ENCODE measurements at places on chromosomes 6 and 20. TPM values are rescaled to one million over a fixed set of nuclear protein-coding genes. Genes with fewer than 3 reads are reported as not detected.

Gene CDYL
- polyA plus RNA-seq: 28.5 TPM

Gene BCAS1
- 2.9 TPM for polyA plus RNA-seq

Gene BAK1
- polyA plus RNA-seq: 21.4 TPM

DNA sequence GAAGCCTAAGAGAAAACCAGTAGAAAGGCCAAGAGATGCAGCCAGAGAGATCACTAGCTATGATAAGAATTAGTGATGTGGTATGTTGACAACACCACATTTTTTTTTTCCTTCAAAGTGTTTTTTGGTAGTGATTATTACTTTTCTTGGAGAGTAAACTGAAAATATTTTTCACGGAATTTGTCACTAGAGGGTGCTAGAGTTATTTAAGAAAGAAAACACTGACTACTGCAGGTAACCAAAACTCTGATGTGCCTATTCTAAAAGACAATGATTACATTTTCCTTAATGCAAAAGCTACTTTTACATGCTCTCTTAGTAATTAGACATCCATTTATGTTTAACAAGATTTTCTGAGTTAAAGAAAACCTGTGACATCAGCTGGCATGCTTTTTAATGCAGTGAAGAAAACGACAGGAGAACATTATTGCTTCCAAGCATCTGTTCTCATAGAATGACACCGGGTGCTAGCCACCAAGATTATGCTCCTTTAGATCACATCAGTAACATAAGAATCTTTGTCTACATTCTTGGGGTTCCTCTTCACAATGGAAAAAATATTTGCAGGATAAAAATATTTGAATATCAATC is 28.8 kb downstream of the RWDD2A start:
- no peak for DNase-seq

DNA sequence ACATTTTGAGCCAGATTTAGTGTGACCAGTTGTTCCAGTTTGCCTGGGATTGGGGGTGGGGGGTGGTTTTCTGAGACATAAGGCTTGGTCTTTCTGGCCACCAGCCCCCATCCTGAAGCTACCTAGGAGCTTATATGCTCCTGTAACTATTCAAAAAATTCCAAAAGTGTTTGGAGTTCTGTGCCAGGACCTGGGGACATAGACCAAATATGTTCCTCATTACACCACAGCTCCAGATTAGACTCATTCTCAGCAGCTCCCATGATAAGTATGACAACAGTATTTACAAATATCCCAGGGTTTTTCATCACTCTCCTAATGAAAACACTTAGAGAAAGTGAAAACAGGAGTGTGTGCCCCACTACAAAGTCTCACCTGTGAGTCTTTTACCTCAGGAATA is 37.8 kb upstream of the RNF144B start:
- DNase-seq: no peak

- DNase-seq: no peak
Observed at GRCh38 chr6:12245763-12246718, 44.1 kb upstream of the EDN1 start.
